ENCODE measurements at places on chromosomes 12 and 14. TPM values are rescaled to one million over a fixed set of nuclear protein-coding genes. Genes with fewer than 3 reads are reported as not detected.

Gene TMPRSS12
- total RNA-seq: not detected

Gene ALDH2
- total RNA-seq: 499 TPM

Gene RFX4
- total RNA-seq: not detected

Gene IFI27
- total RNA-seq: 340 TPM

Gene ALG10B
- total RNA-seq: 9.2 TPM

Gene KRT2
- total RNA-seq: not detected

Gene TMTC1
- total RNA-seq: 24.8 TPM

Gene TMEM30B
- total RNA-seq: 20.3 TPM

GRCh38 chr14:74754157-74754556 lies 9.0 kb upstream of the YLPM1 start:
- DNase-seq: no peak

DNA sequence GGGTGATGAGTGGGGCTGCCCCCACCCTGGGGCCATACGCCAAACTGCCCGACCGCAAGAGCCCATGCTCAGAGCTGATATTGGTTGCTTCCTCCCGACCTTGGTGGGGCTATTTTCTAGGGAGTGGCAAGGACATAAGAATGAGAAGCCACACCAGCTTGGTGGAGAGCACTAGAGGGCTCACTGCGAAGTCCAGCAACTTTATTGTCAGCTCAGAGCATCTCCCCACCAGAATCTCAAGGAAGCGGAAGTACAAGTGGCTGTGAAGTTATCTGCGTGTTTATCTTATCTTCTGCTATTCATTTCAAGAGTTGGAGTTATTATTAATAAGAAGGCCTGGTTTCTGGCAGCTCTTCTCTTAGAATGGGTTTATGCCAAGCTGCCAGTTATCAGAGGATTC lies 4.9 kb upstream of the PLXNC1 start:
- no peak for DNase-seq

DNA sequence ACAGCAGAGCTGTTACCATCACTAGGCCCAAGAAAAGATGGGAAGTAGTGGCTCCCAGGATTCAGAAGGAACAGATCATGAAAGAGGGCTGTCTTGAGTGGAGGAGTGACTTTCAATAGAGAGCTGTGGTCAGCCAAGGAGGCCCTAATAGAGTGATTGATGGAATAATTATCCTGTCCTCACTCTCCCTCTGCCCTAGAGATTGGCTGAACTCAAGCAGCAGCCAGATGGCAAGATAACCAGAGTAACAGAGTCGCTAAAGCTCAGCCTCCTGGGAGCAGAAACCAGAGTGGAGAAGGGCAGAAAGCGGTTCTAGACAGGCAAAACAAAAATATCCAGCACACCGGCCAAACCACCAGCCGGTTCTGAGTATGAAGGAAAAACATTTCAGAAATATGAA lies 23.1 kb downstream of the GMFB start:
- no peak for DNase-seq

DNA sequence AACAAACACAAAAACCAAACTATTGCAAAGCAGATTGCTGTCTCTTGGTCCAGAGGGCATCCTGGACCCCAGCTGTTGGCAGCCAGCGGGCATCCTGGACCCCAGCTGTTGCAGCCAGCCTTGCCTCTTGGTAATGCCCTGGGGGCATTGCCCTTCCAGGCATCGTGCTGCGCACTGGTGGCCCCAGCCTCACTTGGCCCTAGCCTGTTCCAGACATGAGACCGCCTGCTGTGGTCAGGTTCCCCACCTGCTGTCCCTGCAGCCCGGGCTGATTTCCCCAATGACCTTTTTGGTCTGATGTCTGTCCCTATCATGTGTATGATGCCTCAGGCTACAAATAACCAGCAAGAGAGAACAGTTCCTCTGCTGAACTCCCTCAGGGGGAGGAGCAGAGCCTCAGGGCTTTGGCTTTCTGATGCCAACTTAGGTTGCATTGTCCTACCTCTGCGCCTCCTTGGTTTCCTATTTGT lies 20.8 kb downstream of the MLXIP start:
- DNase-seq: no peak

DNA sequence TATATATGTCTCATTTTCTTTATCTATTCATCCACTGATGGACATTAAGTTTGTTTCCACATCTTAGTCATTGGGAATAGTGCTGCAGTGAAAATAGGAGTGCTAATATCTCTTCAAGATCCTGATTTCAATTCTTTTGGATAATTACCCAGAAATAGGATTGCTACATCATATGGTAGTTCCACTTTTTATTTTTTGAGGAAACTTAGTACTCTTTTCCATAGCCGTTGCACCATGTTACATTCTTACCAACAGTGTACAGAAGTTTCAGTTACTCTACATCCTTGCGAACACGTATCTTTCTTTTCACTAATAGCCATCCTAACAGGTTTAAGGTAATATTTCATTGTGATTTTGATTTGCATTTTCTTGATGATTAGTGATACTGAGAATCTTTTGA lies 29.8 kb downstream of the TESPA1 start:
- DNase-seq: no peak

GRCh38 chr12:109092497-109093021 lies 713 bp downstream of the ALKBH2 start:
- no peak for DNase-seq

DNA sequence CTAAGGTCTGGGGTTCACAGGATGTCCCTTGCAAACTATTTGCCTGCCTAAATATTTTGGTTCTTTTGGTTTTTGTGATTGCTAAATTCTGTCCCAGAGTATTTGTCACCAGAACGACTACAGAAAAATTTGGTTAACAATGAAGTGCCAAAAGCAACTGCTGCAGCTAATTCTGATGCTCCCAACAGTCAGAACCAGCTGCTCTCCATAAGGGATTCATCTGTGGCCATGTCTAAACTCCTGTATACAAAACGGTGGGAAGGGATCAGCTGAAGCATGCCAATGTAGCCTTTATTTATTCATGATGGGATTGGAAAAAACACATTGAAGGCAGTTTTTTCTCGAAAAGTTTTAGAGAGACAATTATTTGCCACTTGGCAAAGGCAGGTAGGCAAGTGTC lies 29.3 kb upstream of the PELI2 start:
- DNase-seq: no peak

DNA sequence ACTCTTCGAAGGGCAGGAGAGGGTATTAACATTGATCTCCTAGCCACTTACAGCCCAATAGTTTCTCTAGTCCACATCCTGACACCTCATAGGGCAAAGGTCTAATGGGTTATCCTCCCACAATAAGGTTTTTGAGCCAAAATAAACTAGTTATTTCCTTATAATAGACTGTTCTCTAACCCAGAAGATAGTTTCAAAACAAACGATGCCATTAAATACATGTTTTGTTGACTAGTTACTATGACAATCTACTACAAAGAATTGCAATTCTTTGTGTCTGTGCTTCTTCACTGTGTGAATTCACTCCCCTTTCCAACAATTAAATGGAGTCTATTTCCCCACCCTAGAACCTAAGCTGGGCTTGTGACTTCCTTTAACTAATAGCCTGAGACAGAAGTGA lies 6.4 kb upstream of the ACTR10 start:
- no peak for DNase-seq

- DNase-seq: no peak
Measured at GRCh38 chr12:57802607-57803006, 15.9 kb downstream of the AVIL start.

DNA sequence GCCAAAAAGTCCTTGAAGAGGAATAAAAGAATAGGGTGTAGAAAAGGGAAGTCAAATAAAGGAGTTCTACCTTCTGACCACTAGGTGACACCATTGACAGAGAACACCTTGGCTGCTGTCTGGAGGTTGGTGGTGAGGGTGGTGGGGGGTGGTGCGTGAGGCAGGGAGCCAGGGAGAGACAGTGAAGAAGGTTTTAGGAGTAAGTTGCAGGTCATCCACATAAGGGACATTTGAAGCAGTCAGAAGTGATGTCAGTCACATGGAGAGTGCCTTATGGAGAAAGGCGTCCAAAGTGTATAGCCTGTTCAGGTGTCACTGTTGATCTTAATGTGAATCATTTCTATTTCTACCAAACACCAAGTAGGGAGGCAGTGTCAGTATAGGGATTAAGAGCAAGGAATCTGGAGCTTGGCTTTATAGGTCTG lies 279.3 kb upstream of the DDHD1 start:
- DNase-seq: no peak

DNA sequence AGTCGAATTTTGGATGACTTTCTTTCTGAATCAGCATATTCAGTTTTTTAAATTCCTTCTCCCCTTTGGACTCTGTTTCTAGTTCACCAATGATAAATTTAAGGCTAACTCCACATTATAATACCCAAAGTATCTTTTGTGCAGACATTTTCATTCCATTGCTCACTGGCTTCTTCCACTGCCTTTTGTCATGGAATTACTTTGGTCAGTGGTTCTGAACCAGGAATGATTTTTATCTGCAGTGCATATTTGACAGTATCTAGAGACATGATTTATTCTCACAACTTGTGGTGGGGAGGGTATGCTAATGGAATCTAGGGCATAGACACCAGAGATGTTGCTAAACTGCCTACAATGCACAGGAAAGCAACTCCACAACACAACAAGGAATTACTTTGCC lies 234.4 kb upstream of the PRKD1 start:
- DNase-seq: no peak

- DNase-seq: no peak
Measured at GRCh38 chr14:100285913-100286400, 20.3 kb downstream of the SLC25A29 start.

DNA sequence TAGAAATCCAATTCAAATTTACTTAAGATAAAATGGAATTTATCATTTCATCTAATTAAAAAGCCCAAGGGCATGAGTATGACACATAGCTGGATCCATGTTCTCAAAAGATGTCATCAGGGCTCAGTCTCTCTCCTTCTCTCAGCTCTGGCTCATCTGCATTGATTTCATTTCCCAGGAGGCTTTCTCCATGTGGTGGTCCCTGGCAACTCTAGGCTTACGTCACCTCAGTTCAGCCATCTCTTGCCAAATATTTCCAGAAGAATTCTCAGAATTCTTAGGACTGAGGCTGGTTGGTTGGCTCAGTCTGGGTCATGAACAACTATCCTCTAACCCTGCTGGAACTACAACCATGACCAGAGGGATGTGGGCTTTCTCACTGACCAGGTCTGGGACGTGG lies 65.3 kb downstream of the FOS start:
- DNase-seq: no peak

- DNase-seq: no peak
Measured at GRCh38 chr14:40365305-40365704, 933.1 kb upstream of the FBXO33 start.

DNA sequence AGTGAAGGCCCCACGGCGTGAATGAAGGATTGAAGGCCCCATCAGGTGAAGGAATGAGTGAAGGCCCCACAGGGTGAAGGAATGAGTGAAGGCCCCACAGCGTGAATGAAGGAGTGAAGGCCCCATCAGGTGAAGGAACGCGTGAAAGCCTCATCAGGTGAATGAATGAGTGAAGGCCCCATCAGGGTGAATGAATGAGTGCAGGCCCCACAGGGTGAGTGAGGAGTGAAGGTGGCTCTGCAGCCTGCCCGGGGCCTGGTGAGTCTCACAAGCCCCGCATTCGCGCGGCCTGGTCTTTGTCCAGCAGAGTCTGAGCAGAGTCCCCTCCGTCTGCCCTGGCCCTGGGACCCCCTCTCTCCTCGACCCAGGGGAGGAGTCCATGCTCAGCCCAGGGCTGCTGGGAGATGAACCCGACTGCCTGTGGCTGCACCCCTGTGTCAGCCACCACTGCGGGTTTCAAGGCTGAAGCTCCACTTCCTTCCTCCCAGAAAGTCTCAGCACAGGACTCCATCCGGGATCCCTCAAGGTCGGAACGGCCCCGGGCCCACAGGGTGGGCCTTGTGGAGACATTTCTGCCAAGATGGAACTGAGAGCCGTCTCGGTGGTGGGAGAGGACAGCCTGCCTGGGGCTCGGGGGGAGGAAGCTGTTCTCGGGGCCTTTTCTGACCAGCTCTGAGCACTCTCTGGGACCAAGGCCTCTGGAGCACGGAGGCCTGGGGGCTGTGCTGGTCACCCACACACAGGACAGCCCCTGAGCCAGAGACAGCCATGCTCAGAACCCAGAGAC lies 37.4 kb upstream of the TMEM179 start:
- no peak for DNase-seq

GRCh38 chr14:104524726-104525125 lies 54.8 kb upstream of the C14orf180 start:
- DNase-seq: no peak

DNA sequence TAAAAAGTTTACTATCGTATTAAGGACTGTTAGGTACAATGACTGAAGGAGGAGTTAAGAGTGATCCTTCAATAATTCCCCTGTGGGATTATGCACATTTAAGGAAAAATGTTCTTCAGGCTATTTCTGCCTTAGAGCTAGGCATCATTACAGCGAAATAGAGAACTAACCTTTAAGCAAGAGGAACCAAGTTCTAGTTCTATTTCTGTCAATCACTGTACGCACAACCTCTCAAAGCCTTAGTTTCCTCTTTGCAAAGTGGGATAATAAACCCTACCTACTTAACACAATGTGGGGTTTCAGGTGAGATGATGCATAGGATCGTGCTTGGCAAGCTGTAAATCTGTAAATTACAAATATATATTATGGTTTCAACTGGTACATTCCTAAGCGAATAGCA lies 15.4 kb downstream of the NTF3 start:
- DNase-seq: no peak

DNA sequence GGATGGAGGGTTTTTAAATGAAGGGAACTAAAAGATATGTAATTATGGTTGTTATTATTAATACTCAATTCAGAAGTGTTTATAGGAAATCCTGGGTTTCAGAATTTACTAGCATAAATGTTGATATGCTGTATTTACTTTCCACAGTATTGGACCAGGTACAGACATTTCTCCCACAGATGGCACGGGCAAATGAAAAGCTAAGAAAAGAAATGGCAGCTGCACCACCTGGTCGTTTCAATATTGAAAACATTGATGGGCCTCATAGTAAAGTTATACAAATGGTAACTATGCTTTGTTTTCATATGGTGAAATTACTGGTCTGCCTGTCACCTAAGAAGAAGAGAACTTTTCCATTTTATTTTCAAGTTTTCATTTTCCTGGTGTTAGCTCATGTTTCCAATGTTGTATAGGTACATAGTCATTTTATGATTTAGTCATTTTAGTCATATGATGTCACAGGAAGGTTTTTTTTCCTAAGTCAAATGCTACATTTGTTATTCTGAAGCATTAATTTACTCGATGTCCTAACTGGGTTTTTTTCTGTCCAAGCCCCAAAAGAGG lies 5.5 kb downstream of the NOPCHAP1 start:
- no peak for DNase-seq

GRCh38 chr14:66010695-66011094 lies 475.5 kb upstream of the CCDC196 start:
- DNase-seq: no peak
